ENCODE measurements at places on chromosomes 2 and 18.

DNA sequence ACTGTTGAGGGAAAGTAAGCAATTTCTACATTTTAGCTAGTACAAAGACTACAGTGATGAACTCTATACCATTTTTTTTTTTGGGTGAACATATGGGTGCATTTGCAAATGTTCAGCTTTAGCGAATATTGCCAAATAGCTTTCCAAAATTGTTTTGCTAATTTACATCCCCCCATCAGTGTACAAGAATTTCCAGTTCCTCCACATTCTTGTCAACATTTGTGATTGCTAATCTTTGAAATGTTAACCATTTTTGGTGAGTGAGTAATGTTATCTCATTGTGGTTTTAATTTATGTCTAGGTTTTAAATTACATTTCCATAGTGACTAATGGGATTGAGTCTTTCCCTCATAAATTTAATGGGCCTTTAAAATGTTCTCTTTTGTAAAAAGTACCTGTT is 16.4 kb upstream of the CNRIP1 start:
- DNase-seq, result no peak

GRCh38 chr2:33126958-33127357 is 180.2 kb downstream of the LTBP1 start:
- no peak for DNase-seq

DNA sequence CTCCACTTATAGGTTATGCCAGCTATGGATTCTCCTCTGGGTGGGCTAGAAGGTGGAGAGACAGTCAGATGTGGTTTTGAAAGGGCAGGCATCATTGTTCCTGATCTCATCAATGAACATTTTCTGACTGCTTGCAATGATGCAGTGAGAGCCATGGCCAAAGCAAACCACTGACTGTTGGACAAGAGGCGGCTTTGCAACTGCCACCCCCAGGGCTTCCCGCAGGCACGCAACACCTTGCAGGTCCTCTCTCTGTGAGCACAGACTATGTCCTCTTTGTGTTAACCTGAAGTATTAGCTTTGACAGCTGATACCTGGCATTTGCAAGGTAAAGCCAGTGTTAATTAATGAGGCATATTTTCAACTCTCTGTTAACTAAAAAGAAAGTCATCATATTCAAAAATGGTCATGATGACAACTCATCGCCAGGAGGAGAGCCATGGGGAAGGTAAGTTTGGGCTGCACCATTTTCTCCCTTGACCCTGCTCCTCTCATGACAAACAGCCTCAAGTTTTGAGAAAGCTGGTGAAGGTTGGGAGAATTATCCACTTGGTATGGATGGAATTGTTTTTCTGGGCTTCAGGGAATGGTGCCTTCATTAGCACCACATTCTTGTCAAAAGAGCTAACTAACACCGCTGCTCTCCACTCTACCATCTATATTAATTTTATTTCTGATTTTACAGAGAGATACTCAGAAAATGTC is 14.9 kb upstream of the FAM124B start:
- no peak for DNase-seq

GRCh38 chr18:75256376-75256775 is 45.8 kb downstream of the TSHZ1 start:
- DNase-seq, result no peak

- no peak for DNase-seq
Measured at GRCh38 chr2:69615969-69616368, 27.6 kb downstream of the AAK1 start.

DNA sequence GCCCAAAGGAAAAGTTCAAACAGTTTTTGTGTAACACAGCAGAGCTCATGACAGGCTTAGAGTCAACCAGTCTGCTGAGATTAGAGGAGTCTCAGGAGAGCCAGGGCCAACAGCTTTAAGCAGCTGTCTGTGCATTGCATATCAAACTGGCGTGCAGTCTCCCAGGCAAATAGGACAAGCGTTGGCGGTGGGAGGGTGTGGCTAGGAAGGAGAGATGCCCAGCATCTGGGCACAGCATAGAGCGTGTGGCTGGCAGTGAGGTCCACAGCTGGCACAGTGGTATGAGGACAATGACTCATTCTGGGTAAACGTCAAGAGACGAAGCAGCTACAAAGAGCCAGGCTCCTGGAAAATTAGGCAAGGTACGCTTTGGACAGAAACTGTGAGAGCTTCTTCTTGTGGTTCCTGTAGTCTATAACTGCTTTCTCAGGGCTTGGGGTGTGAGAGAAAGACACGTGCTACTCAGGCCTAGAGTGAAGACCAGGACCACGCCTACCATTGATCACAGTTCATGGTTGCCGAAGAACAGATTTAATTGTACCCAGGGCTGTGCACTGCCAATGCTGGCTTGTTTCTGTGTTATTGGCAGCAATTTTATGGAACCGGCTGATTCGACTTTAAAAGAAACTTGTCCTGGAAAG is 14.8 kb downstream of the ZAP70 start:
- DNase-seq, result no peak

DNA sequence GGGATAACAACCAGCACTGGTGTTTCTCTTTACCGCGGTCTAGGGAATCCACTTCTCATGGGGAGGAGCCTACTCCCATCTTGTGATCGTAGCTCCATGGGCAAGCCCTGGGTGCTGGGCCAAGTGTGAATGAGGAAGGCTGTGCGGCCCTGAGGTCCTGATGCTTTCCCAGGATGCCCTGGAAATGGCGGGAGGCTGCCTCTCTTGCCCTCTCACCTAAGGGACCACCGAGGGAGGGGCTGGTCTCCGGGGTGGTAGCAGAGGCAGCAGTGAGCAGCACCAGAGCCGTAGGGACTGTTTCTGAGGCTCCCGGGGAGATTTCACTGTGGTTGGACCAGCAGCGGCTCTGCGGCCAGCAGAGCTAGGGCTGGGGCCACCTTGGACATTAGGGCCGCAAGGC is 15.5 kb upstream of the NPPC start:
- no peak for DNase-seq

DNA sequence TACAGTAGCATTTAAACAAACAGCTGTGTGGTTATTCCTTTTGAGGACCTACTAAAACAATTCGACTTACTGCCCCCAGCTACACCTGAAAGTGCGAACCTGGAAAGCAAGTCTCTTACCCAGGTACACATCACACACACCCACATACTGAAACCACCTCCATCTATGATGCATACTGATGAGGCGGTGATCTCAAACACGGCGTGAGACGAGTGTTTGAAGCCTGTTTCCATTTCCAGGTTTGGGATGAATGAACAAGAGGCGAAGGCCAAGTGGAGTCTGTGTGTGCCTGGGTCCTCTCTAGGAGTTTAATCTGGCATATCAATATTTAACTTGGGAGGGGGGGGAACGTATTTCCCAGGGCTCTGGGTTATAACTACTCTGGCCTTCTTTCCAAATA is 1.6 kb downstream of the TMEM185B start:
- DNase-seq, result no peak

- DNase-seq, result no peak
Measured at GRCh38 chr2:227996366-227996765, 124.9 kb downstream of the DAW1 start.

- peak; percentile 19 for DNase-seq
Measured at GRCh38 chr2:226977775-226978190, 141.9 kb downstream of the RHBDD1 start.

DNA sequence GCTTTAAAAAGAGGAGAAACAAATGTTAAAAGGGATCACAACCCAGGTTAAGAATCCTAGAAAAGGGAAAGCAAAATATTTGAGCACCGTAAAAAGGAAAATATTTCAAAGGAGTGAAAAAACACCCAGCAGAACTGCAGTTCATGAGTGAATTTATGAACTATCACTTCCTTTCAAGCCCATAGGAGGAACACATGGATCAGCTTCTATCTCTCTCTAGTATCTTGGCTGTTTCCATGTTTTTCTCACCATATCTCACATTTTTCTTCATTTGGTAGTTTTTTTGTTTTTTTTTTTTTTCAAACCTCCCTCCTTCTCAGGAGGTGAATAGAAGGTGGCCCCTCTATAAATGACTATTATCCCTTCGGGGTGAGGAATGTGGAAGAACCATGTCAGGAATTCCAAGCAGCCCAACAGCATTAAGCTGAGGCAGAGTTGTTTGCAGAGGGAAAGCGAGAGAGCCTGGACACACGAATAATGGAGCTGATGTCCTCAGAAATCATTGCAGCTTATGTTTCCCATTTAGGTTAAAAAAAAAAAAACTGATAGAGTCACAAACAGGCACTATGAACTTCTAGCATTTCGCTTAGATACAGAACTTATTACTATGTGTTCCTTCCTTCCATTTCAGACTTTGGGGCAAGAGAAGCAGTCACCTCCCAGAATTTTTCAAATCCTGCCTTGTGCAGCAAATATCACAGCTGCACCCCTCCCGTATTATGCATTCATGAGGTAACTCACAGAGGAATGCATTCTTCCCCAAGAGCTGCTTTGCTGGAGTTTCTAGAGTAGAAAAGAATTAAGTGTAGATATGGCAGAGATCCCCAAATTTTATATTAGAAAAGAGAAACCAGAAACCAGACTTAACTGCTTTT is 315.6 kb downstream of the IRS1 start:
- no peak for DNase-seq

DNA sequence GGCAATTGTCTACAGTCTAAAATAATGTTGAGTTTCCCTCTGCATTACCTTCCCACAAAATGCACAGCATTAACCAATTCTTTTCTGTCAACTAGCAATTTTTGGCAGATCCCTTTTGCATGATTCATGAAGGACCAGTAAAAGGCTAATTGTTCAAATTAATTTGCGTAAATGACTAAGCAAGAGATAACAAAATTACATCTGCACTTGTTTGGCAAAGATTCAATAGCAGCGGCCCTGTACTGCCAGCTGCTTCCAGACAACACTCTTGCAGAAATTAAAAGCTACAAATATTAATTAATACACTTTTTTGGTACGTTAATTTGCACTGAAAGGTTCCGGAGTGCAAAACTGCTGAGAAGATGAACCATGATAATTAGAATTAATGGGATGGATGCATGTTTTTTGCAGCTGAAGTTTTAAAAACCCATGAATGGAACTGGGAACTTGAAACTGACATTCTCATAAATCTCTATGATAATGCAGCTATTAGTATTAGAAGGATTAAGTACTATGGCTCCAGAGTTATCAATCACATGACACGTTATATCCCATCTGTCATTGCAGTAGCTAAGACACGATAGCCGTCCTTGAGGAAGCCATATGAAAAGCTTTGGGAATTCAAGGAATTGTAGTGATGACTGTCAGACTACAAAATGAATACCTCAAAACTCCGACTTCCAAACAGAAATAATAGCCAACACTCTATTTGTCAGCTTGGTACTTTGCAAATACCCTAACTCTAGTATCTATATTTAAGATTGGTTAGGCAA is 1268.3 kb upstream of the ACVR2A start:
- DNase-seq, result no peak

DNA sequence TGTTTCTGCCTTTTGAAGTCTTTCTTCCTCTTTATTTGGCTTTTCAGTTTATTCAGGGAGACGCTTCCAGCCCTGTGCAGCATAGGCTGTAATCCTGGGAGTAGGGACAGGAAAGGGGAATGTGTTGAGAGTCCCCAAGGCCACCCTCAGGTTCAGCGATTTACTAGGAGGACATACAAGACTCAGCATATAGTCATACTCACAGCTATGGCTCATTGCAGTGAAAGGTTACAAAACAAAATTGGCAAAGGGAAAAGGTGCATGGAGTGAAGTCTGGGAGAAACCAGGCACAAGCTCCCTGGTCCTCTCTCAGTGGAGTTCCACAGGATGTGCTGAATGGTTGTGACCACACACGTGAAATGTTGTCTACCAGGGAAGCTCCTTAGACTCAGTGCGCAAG is 49.6 kb upstream of the ZNF638 start:
- no peak for DNase-seq

- no peak for DNase-seq
Measured at GRCh38 chr2:157890969-157891642, 15.0 kb upstream of the ACVR1 start.

GRCh38 chr18:56747032-56747658 is 96.0 kb downstream of the WDR7 start:
- DNase-seq, result no peak

DNA sequence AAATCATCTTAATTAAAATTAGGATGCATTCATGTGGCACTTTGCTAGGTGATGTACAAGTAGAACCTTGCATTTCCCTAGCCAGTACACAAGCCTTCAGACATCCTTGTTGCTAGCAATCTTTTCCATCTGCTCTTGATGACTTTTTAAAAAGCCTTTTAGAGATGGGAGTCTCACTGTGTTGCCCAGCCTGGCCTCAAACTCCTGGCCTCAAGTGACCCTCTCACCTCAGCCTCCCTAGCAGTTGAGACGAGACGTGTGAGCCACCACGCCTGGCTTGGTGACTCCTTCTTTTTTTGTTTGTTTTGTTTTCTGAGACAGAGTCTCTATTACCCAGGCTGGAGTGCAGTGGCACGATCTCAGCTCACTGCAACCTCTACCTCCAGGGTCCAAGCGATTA is 1.7 kb upstream of the CCDC88A start:
- DNase-seq, result no peak

DNA sequence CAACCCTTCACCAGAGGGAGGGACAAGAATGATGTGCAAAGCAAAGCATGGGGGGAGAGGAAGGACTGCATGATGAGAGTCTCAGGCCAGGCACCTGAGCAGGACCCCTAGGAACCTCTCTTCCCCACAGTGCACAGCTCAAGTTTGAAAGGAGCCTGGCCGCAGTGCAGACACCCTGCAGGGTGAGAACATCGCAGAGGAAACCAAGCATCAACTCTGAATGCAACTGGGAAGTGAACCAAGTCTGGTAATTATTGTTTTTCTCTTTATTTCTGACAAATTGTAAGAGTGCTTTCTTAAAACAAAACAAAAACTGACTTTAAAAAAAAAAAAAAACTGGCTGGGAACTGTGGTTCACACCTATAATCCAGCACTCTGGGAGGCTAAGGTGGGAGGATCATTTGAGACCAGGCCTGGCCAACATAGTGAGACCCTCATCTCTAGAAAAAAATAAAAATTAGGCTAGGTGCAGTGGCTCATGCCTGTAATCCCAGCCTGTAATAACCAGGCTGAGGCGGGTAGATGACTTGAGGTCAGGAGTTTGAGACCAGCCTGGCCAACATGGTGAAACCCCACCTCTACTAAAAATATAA is 15.3 kb downstream of the NPC1 start:
- no peak for DNase-seq

DNA sequence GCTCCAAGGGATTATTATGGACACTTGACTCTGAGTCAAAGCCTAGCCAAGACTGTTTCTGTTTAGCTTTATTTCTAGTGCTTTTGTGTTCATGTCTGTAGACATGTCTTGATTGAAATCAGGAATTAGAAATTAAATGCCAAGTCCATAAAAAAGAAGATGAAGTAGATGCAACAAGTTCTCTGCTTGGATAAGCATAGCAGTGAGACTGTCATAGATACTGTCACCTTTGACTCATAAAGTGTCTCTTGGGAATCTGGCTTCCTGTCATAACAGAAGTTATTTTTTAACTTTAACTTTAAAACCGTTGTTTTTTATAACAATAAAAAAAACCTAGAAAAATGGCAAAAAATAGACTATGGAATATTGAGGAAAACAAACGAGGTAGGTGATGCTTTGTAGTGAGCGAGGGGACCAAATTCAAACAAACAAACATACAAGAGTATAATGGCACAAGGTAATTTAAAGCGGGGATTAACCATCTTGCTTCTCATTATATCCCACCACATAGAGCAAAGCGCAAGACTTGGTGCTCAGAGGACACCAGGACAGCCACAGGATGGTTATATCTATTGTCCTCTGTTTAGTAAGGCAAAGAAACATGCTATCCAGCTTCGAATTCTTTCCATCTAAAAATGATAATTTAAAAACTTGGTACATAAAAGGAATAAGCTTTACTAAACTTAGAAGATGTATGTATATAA is 64.6 kb downstream of the CD226 start:
- no peak for DNase-seq
